ENCODE measurements at places on chromosomes 2 and 18. TPM values are rescaled to one million over a fixed set of nuclear protein-coding genes. Genes with fewer than 3 reads are reported as not detected.

Gene IL36G
- not detected for total RNA-seq

Gene CRYBA2
- total RNA-seq: not detected

Gene VWA3B
- 0.12 TPM for total RNA-seq

Gene UGT1A3
- total RNA-seq: not detected

Gene EMILIN2
- total RNA-seq: 13.2 TPM

Gene POLR1B
- total RNA-seq: 26.2 TPM

Gene MLPH
- 225 TPM for total RNA-seq

Gene NOSTRIN
- total RNA-seq: 1.9 TPM

Gene ALPP
- total RNA-seq: 20.3 TPM

Gene GPR45
- total RNA-seq: not detected

Gene TMEFF2
- 0.20 TPM for total RNA-seq

Gene TMEM37
- 1.8 TPM for total RNA-seq

Gene EN1
- total RNA-seq: 0.83 TPM

Gene MYO7B
- total RNA-seq: 0.13 TPM

Gene DYNAP
- not detected for total RNA-seq

Gene PRKAG3
- not detected for total RNA-seq

Gene SMYD1
- not detected for total RNA-seq

Gene IL1RL2
- not detected for total RNA-seq

Gene ATP6V1B1
- total RNA-seq: 1.8 TPM

Gene IL36A
- not detected for total RNA-seq

Gene ALPI
- not detected for total RNA-seq

Gene FEV
- not detected for total RNA-seq

Gene FAM124B
- 0.05 TPM for total RNA-seq

Gene CHRNA1
- total RNA-seq: not detected

Gene EPAS1
- 125 TPM for total RNA-seq

Gene PEX13
- total RNA-seq: 14.6 TPM

Gene PRKRA
- 29.9 TPM for total RNA-seq

Gene EDAR
- 0.11 TPM for total RNA-seq

Gene MROH2A
- 0.22 TPM for total RNA-seq

Gene REG1B
- total RNA-seq: not detected

Gene KLHL41
- total RNA-seq: 0.15 TPM

Gene IL1B
- total RNA-seq: 0.13 TPM

Gene KCNIP3
- total RNA-seq: 2.3 TPM

Gene PER2
- 8.3 TPM for total RNA-seq

Gene FEZ2
- total RNA-seq: 40.5 TPM

Gene TLX2
- total RNA-seq: 0.31 TPM

Gene PNKD
- total RNA-seq: 65.0 TPM

Gene FAM161A
- total RNA-seq: 9.9 TPM

Gene ASXL3
- total RNA-seq: not detected

Gene RAB27B
- total RNA-seq: 11.2 TPM

Gene PCGF1
- 35.7 TPM for total RNA-seq

Gene TDRD15
- not detected for total RNA-seq

Gene CREB1
- total RNA-seq: 28.2 TPM

Gene GCFC2
- total RNA-seq: 13.1 TPM

Gene METTL21A
- total RNA-seq: 23.9 TPM

Gene RBMS1
- 56.6 TPM for total RNA-seq

Gene MOGAT1
- not detected for total RNA-seq

Gene KCNG2
- total RNA-seq: not detected

Measured in A549 treated with dexamethasone at 1 μM for 4 hours (cell line).